Muscle of arm (tissue), 14 donors: ENCODE measurements at places on chromosomes 12 and 14. TPM values are rescaled to one million over a fixed set of nuclear protein-coding genes. Genes with fewer than 3 reads are reported as not detected.

GRCh38 chr14:70962935-70963334 is 55.7 kb downstream of the PCNX1 start:
- DNase-seq = no peak

GRCh38 chr14:81120501-81120900 is 100.3 kb downstream of the GTF2A1 start:
- no peak for DNase-seq

Gene TRIAP1
- polyA plus RNA-seq = 33.3 TPM

Gene PTPRR
- not detected for polyA plus RNA-seq

GRCh38 chr12:131825146-131825892 is 2.9 kb upstream of the MMP17 start:
- no peak for DNase-seq

Gene SERPINA1
- polyA plus RNA-seq = 11.5 TPM
